LNCaP clone FGC (cell line): ENCODE measurements at places on chromosomes 7 and 10.

GRCh38 chr10:98242823-98243222 is 25.2 kb downstream of the LOXL4 start:
- no peak for DNase-seq

- no peak for DNase-seq
These were observed 38.9 kb downstream of the POU6F2 start for GRCh38 chr7:39016609-39017008.

DNA sequence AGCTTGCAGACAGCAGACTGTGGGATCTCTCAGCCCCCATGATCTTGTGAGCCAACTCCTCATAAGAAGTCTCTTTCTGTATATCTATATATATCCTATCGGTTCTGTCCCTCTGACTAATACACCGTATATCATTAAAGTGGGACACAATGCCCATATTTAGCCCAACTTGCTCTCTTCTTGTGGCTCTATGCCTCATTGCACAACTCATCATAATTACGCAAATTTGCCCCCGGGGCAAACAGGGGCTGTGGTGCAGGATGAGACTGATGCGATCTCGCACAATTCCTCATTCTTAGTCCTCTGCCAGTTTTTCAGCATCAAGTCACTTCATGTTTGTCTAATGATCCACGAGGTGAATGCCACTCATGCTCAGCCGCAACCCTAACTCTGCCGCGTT is 183.2 kb downstream of the PRPF18 start:
- no peak for DNase-seq

DNA sequence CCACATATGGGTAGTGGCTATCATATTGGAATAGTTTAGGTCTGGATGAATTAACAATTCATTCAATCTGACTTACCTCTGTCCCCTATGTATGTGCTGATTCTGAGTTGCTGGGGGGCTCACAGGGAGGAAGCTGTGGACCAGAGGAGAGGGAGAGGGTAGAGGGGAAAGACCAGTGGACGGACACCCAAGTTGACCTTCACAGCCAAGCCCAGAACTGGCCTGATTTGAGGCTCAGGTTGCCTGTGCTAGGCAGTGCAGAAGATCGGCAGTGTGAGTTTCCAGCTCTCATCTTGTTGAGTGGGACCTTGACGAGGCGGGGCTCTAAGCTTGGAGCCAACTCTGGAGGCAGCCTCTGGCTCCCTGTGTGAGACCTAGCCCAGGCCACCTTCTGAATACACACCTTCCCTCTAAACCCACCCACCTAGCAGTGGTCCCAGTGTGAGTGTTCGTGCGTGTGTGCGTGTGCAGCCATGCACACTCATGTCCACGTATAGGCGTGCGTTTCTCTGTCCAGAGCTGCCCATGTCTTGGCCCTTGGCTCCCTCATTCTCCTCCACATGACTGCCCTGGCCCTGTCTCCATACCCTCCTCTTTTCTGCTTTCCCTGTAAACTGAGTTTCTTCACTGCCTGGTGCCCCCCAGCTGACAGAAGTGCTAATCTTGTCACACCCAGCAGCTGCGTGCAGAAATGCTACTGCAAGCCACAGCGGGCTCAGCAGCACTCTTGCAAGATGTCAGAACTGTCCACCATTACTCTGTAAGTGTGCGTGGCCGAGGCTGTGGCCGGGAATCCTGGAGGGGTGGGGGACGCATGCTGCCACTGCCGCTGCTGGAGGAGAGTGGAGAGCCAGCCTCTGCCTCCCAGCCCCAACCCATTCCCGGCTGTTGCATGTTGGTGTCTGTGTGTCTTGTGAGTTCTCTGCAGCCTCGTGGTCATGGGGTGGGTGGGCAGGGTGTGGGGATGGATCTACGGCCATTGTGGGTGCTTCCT is 47.6 kb downstream of the ADCYAP1R1 start:
- DNase-seq, result no peak

- DNase-seq, result no peak
These were observed 8.2 kb downstream of the MAT1A start for GRCh38 chr10:80281292-80281691.

DNA sequence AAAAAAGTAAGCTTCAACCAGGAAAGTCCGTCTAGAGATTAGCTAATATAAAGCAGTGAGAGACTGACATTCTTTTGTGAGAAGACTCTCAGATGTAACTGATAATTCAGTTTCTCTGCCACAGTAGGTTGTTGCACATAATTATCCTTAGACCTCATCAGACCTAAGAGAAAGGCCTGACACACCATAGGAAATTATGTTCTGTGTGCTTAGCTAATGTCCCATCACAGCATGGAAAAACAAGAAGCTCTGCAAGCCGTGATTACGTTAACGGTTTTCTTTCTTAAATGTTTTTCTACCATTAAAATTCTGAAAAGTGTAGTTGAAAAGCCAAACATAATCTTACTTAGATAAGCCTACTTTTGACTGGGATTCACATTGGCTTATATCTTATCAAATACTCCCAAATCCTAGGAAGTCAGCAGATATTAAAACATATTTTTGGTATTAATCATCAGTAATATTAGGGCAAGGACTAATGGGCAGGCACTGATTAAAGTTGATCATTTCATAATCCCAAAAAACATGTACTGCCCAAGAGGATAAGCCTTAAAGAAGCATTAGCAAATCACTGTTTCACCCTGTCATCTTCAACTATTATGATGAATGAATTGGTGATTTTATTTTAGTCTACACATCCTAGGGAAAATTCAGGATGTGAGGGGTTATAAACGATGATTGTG is 5.2 kb downstream of the CSTF2T start:
- DNase-seq, result no peak

GRCh38 chr7:44984478-44984758 is 5.6 kb upstream of the MYO1G start:
- DNase-seq, result no peak

- DNase-seq, result no peak
These were observed 1.1 kb upstream of the KBTBD2 start for GRCh38 chr7:32892521-32893206.

DNA sequence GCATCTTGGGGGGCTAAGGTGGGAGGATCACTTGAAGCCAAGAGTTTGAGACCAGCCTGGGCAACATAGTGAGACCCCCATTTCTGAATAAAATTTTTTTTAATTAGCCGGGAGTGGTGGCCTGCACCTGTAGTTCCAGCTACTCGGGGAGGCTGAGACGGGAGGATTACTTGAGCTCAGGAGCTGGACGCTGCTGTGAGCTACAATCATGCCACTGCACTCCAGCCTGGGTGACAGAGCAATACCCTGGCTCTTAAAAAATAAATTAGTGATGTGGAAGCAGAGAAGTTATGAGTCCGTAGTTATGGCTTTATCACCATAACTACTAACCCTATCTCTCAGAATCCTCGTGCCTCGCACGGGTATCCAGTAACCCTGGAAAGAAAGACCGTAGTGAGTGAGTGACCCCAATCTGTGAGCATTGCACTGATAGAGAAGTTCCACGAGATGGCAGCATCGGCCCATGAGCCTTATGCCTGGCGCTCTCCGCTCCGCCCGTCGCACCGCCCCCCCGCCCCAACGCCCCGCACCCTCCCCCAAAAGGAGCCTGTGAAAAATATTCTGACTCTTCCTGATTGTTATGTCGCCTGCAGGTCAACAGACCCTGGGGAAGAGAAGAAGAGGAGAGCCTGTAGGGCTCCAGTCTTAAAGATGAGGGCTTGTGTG is 4.9 kb upstream of the SLC29A3 start:
- DNase-seq, result no peak

- no peak for DNase-seq
These were observed 2.5 kb downstream of the ADAMTS14 start for GRCh38 chr10:70674560-70675495.

DNA sequence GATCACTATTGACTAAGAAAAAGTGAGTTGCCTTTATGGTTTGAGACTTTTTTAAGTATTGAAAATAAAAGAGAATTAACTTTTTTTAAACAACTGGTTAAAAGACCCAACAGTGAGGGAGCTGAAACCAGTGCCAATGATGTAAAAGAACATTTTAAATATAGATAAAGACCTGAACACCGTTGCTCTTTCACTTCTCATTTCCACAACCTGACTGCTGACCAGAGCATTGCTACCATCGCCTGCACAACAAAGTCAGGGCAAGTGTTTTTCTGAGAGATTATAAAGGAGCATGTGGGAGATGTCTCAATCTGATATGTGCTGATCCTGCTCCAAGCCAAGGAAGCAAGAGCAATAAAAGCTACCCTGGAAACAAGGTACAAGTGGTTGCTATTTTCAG is 34.7 kb downstream of the IMMP2L start:
- no peak for DNase-seq

DNA sequence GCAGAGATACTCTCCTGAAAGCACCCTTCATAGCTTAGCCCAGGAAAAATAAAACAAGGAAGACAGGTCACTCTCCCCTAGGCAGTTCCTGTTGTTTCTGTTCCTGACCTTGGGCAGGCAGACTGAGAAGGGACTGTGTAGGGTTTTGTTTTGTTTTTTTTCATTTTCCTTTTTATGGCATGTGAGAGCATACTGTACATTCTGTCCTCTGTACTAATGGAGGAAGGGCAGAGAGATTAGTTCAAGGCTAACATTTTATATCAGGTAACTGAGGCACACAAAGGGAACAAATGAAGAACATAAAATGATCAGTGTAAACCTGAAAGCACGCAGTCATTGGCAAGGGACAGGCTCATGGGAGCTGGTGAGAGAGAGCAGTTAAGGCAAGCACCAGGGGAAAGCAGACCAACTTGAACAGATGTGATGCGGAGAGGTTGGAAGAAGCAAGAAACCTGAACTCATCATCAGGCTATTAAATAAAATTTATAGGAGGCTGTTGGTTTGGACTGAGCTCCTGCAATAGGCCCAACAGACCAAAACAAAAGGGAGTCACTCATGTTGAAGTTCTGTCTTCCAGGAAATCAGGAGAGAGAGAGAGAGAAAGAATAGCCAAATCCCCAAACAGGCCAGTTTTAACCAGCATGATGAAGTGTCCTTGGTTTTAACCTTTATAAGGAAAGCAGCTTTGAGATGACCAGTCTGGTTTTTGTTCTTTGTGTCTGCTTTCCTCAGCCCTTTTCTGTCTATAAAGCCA is 34.1 kb upstream of the PDCD4 start:
- no peak for DNase-seq

DNA sequence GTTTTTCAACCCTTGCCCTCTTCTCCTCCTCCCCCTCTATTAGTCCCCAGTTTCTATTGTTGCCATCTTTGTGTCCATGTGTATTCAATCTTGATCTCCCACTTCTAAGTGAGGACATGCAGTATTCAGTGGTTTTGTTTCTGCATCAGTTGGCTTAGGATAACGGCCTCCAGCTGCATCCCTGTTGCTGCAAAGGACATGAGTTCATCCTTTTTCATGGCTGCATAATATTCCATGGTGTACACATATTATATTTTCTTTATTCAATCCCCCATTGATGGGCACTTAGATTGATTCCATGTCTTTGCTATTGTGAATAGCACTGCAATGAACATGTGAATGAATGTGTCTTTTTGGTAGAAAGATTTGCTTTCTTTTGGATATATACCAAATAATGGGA is 190.4 kb upstream of the LYZL1 start:
- DNase-seq, result no peak

DNA sequence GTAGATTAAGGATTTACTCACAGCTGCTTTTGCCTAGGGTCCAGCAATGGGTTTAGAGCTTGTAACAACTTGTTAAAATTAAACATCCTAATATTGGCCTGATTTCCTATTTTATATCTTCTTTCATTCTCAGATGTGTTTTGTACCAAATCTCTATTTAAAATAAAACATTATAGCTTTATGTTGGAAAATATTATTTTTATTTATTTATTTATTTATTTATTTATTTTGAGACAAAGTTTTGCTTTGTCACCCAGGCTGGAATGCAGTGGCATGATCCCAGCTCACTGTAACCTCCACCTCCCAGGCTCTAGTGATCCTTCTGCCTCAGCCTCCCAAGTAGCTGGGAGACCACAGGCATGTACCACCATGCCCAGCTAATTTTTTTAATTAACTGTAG is 17.9 kb upstream of the PDSS1 start:
- no peak for DNase-seq

- no peak for DNase-seq
These were observed 34.1 kb upstream of the CAPZA2 start for GRCh38 chr7:116828281-116828680.

DNA sequence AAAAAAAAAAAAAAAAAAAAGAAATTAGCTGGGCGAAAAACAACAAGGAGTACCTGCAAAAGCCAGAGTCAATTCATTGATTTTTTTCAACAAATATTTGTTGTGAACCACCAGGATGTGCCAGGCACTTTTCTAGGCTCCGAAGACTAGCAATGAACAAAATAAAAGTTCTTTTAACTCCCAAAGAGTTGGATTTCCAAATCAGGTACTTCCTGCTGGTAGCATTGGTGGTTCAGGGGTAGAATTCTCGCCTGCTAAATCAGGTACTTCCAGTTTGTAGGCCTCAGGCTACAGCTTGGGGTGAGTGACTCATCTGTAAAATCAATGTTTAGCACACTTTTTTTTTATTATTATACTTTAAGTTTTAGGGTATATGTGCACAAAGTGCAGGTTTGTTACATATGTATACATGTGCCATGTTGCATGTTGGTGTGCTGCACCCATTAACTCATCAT is 10.9 kb downstream of the PPA1 start:
- DNase-seq, result peak; percentile 50

DNA sequence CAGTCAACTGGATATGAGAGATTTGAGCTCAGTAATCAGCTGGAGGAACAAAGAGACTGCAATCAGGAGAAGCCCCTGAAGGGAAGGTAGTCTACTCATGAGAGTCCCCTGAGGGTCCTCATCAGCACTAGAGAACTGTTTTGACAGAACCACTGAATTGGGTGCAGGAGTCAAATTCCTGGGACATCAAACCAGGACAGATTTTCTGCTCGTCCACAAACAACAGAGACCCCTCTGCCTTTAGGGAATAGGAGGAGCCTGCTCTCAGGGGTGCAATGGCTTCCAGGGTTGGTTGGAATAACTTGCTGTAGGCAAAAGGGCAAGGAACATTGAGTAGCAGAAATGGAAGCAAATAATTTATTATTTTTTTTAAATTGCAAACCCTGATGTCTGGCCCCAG is 21.9 kb upstream of the NEUROD6 start:
- no peak for DNase-seq

- DNase-seq, result no peak
These were observed 15.2 kb downstream of the KCP start for GRCh38 chr7:128895320-128895719.

GRCh38 chr7:118642396-118642795 is 417.9 kb downstream of the ANKRD7 start:
- DNase-seq, result no peak

DNA sequence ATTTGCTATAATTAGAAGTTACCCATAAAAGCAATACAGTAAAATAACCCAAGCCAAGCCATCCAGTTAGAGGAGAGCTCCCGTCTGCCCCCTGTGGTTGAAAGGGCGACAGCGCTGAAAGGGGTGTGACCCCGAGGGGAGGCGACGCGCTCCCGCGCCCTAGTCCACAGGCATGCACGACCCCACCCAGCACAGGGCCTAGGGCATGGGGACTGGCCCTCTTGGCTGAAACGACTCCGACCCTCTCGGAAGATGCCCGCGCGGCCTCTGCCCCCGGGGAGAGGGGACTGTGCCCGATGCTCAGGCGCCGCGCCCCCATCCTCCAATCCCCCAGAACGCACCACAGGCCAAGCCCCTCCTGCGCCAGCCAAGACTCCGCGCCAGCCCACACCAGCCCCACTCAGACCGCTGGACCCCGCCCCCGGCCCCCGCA is 64.0 kb downstream of the CSGALNACT2 start:
- no peak for DNase-seq
